ENCODE measurements at places on chromosomes 7 and 10.

DNA sequence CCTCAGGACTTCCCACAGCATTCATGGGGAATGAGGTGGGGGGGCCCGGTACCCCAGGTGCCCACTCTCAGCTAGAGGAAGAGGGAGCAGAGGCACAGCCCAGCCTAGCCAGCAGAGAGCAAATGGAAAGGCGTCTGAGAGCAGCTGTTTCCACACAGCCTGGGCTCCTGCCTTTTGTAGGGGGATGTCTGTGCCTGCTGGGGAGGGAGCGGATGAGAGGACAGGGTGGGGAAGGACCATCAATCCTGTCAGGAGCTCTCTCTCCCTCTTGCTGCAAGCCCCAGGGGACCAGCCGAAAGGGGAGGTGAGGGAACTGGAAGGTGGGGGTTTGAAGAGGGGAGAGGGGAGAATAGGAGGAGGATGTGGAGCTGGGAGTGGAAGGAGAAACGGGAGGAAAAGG, at the start of gene PKD2L1:
PKD2L1 (minus strand) TSS at position 150 of the 400 bp plus-strand sequence; CDS start at position 25, 125 bp downstream.
- no peak for DNase-seq

GRCh38 chr10:43249962-43250614, 16.8 kb downstream of the RASGEF1A start:
- DNase-seq, result peak; percentile 11

DNA sequence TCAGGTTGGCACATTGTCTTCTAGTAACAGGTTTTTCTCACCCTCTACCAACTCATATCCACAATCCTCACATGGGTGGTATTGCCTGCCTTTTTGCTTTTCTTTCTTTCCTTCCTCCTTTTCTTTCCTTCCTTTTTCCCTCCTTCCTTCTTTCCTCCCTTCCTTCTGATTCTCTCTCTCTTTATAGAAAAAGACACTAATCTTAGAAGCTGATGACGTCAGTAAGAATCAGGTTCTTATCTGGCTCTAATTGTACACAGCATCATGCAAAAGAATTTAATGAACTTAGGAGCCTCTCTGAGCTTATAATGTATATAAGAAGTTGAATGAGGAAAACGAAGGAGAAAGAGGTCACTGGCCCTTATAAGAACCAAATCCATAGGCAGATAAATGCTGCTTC, 328.3 kb downstream of the GRM8 start:
- no peak for DNase-seq

- no peak for DNase-seq
Observed at GRCh38 chr10:21524526-21525366, 736 bp downstream of the SKIDA1 start.

- no peak for DNase-seq
Observed at GRCh38 chr7:17357952-17358351, 59.5 kb downstream of the AHR start.

DNA sequence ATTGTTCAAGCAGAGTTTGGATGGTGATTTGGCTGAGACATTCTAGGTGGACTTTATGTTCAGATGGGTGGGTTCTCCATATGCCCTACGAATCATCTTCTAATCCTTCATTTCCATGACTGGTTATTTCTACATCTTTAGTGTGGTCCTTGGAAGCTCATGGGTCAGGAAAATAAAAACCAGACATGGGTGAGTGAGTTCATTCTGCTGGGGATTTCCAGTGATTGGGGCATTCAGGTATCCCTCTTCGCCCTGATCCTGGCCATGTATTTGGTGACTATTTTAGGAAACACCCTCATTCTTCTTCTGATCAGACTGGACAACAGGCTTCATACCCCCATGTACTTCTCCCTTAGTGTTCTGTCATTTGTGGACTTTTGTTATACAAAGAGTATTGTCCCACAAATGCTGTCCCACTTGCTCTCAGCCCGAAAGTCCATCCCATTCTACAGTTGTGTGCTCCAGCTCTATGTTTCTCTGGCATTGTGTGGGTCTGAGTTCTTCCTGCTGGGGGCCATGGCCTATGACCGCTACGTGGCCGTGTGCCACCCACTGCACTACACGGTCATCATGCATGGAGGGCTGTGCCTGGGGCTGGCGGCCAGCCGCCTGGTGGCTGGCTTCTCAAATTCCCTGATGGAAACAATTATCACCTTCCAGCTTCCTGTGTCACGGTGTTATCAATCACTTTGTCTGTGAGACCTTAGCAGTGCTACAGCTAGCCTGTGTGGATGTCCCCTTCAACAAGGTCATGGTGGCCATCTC, 19.2 kb upstream of the OR6B1 start:
- no peak for DNase-seq

- DNase-seq, result no peak
Observed at GRCh38 chr10:94279835-94280709, 82.7 kb downstream of the NOC3L start.

DNA sequence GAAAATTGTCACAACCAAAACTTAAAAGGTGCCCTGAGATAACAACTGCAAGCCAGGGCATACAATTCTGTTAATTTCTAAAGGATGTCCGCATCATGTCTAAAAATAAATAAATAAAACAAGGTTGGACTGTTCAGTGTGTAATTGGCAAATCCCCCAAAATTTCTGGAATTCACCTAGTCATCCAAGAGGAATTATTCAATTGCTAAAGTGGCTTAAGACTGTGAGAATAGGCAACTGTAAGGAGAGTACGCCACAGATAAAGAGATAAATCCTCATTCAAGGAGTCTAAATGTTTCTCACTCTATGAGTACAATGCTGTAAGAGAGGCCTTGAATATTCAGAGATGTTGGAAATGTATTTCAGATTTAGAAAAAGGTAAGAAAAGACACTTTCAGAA, 37.2 kb downstream of the PIK3AP1 start:
- no peak for DNase-seq

GRCh38 chr10:30529373-30529998, 95.5 kb downstream of the MAP3K8 start:
- DNase-seq, result no peak

Measured in omental fat pad (tissue), 4 donors.